Bronchial epithelial cell (primary cell): ENCODE measurements at places on chromosomes 16 and 17. TPM values are rescaled to one million over a fixed set of nuclear protein-coding genes. Genes with fewer than 3 reads are reported as not detected.
A peak's percentile ranks its signal among the peaks of the same experiment; 100 is the strongest.

RNU2-1 gene
- not detected in 2 replicates for total RNA-seq

ADGRG3 gene
- total RNA-seq: 0.13 TPM in 1 of 2 replicates, not detected in the other

ACSM2A gene
- total RNA-seq: not detected in 2 replicates

MT1X gene
- total RNA-seq: 212 and 261 TPM in 2 replicates

DNA sequence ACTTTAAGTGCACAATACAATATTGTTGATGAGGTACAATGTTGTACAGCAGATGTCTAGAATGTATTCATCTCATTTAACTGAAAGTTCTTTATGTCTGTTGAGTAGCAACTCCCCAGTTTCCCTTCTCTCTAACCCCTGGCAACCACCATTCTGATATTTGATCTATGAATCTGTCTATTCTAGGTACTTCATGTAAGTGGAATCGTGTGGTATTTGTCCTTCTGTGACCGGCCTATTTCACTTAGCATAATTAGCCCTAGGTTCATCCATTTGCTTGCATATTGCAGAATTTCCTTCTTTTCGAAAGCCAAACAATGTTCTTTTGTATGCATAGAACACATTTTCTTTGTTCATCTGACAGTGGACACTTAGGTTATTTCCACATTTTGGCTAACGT, 10.8 kb downstream of the RGS9 start:
- no peak for DNase-seq

- no peak for DNase-seq
These were observed 1.7 kb downstream of the KSR1 start for GRCh38 chr17:27457731-27458523.

- DNase-seq: no peak
These were observed 6.3 kb upstream of the RAB37 start for GRCh38 chr17:74730491-74731346.

GRCh38 chr17:55451203-55451641, 29.6 kb upstream of the MMD start:
- DNase-seq: no peak

DNA sequence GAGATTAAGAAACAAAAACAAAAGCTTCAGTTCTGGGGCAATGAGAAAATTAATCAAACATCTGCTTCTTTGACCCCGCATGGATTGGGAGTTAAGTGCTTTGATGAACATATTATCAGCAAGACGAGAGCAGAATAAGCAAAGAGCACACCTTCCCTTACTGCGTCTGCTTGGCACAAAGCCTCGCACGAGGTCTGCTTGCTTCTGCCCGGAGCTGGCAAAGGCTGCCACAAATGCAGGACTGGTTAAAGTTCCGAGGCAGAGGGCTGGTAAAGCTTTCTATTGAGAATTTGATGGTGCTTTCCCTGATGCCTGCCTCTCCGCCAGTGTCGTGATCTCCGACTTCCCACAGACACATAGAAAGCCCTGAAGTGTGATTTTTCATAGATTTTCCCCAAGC, 17.0 kb downstream of the VAT1L start:
- no peak for DNase-seq

DNA sequence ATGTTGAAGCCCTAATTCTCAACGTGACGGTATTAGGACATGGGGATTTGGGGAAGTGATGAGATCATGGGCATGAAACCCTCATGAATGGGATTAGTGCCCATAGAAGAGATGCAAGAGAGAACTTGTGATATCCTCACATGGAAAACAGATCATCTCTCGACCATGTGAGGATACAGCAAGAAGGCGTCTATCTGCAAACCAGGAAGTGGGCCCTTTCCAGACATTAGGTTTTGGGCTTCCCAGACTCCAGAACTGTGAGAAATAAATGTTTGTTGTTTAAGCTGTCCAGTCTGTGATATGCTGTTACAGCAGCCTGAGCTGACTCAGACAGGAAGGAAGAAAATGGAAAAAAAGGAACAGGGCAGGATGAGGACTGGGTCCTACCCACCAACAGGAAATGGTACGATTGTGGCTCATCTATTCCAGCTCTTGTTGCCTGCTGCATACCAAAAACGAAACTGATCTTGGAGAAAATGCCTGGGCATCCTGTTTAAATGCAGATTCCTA, 21.9 kb upstream of the SSTR2 start:
- peak; percentile 40 for DNase-seq

OTOA gene
- total RNA-seq: not detected in 2 replicates

- no peak for DNase-seq
These were observed 217.8 kb downstream of the CDRT15L2 start for GRCh38 chr17:20797292-20797691.

CDRT15L2 gene
- not detected in 2 replicates for total RNA-seq

TENT4B gene
- 9.2 and 9.5 TPM in 2 replicates for total RNA-seq

GRCh38 chr17:55731586-55732250, 9.1 kb upstream of the TMEM100 start:
- DNase-seq: no peak

- no peak for DNase-seq
These were observed 2.8 kb downstream of the VAT1 start for GRCh38 chr17:43019418-43019817.

- no peak for DNase-seq
These were observed at the start of gene CYB5D1 for GRCh38 chr17:7857713-7858521. TSS of gene CYB5D1 (plus strand) at chr17:7858003. CDS start at chr17:7858135, 132 bp downstream.

DNA sequence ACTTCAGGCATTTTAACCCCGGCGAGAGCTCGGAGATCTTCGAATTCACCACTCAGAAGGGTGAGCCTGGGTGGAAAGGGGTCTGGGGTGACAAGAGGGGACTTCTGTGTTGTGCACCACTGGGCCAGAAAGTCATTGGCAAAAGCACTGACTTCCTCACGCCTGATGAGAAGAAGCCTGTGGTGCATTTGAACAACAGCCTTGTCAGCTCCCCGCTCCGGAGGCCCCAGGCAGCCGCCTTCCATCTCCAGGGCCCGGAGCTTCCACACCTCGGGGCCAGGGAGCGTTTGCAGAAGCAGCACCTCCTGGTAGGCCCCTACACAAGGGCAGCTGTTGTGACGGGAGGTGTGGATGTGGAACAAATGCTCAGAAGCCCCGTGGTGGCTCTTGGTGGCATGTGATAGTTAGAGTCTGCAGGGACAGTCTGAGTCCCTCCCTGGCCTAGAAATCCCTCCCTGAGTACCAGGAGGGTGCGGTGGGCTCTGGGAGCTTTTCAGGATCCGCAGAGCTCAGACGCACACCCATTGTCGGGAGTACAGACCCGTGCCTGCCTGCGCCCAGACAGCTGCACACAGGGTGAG, 9.7 kb downstream of the CACNG1 start:
- DNase-seq: no peak
